ENCODE measurements at places on chromosomes 16 and 17. TPM values are rescaled to one million over a fixed set of nuclear protein-coding genes. Genes with fewer than 3 reads are reported as not detected.

The FOXK2 gene
- 50.3 TPM for total RNA-seq

The KRT14 gene
- 0.20 TPM for total RNA-seq

The TBC1D3K gene
- total RNA-seq = not detected

The TBX21 gene
- total RNA-seq = 0.03 TPM

The NOS2 gene
- total RNA-seq = 0.17 TPM

The LIMD2 gene
- 9.8 TPM for total RNA-seq

The RPAIN gene
- 35.3 TPM for total RNA-seq

The ITGAX gene
- 1.3 TPM for total RNA-seq

The TMEM220 gene
- total RNA-seq = 3.0 TPM

The KCNH6 gene
- total RNA-seq = not detected

The BCL7C gene
- total RNA-seq = 34.9 TPM

The FOXC2 gene
- 2.0 TPM for total RNA-seq

The SPNS2 gene
- total RNA-seq = 8.7 TPM

The MEIOB gene
- total RNA-seq = 2.4 TPM

The FBXW10B gene
- total RNA-seq = 3.5 TPM

The GJD3 gene
- 1.3 TPM for total RNA-seq

The TLCD2 gene
- 1.5 TPM for total RNA-seq

The GID4 gene
- 10.8 TPM for total RNA-seq

The ZG16B gene
- total RNA-seq = 0.46 TPM

The CES3 gene
- total RNA-seq = 1.7 TPM

The CA5A gene
- total RNA-seq = not detected

All from A549 treated with DMSO at 1 μM for 4 hours (cell line).